ENCODE measurements at places on chromosomes 2 and 18. TPM values are rescaled to one million over a fixed set of nuclear protein-coding genes. Genes with fewer than 3 reads are reported as not detected.

Gene PRPF40A
- total RNA-seq = 145 TPM

Gene CD8A
- total RNA-seq = 1.3 TPM

Gene EVX2
- not detected for total RNA-seq

Gene FAM124B
- 6.9 TPM for total RNA-seq

Gene GNLY
- total RNA-seq = 0.31 TPM

Gene PSMA8
- not detected for total RNA-seq

Gene FIGN
- total RNA-seq = 4.4 TPM

Gene ICOS
- total RNA-seq = not detected

Data from parietal lobe (tissue), 2 donors.